ENCODE measurements at places on chromosomes 3 and 15.

GRCh38 chr3:115279939-115280338, 132.9 kb upstream of the ZBTB20 start:
- DNase-seq, result no peak

DNA sequence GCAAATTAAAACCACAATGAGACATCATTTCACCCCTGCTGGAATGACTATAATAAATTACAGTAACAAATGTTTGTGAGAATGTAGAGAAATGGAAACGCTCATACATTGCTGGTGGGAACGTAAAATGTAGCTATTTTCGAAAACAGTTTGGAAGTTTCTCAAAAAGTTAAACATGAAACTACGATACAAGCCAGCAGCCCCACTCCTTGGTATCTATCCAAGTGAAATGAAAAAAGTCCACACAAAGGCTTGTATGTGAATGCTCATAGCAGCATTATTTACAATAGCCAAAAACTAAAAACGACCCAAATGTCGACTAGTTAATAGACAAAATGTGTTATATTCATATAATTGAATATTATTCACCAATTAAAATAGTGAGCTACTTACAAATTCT, 22.9 kb upstream of the CFAP20DC start:
- no peak for DNase-seq

- DNase-seq, result peak; percentile 87
Observed at GRCh38 chr3:45593708-45594601, 596 bp upstream of the LIMD1 start.

DNA sequence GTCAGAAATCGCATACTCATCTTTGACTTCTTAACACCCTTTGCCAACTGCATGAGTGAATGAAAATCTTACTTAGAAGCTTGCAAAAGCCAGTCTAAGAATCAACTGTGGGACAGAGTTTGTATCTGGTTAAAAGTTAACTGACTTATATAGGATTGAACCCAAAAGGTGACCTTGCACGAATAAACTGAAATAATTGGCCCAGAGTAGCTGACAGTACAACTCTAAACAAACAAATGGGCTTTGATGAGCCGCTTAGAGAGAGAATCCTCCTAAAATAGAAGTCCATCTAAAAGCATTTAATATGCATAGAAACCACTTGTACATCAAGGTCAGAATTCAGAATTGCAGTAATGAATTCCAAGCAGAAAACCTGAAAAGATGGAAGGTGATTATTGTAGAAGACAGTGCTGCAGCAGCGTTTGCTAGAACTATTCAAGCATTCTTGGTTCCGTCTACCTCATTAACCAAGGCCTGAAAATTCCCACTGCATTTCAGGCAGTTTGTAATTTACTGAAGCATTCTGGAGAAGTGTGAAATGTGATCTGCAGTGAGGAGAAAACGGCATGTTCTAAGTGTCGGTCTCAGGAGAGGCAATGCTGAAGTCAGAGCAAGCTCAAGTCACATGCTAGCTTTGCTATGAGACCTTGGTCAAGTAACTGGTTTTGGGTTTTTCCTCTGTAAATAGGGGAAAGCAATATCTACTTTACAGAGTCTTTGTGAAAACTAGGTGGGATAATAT, 103.7 kb downstream of the CADPS start:
- no peak for DNase-seq

DNA sequence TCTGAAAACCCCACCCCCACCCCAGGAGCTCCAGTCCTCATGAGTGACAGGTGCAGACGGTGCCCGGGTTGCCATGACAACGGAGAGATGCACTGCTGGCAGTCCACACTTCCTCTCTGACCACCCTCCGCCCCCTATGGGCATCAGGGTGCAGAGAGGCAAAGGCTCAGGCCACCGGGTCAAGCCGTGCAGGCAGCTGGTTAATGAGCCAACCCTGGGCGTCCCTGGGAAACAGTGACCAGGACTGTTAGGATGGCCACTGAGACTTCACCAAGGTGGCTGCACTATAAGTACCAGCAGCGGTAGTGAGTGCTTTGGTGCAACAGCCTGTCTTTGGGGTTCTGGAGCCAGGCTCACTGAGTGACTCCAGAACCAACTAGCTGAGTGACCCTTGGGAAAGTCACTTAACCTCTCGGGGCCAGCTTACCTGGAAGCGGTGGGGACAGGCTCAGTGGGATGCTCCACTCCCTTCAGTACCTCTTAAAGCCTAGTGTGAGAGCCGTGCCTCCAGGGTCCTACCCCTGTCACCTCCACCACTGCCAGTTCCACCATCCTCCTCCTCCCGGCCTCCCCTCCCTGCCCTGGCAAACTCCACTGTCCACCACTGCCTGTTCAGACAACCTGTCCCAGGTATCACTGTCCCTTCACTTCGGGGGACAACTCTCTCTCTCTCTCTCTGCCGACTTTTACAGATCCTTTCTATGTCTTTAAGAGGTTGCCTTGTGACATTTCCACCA, 121.0 kb upstream of the PRR20G start:
- DNase-seq, result no peak

GRCh38 chr15:71282076-71282475, 166.8 kb downstream of the THSD4 start:
- DNase-seq, result no peak

- no peak for DNase-seq
Observed at GRCh38 chr3:23749609-23750008, 56.1 kb upstream of the UBE2E1 start.

GRCh38 chr15:99399618-99400017, 148.3 kb downstream of the LRRC28 start:
- DNase-seq, result no peak

DNA sequence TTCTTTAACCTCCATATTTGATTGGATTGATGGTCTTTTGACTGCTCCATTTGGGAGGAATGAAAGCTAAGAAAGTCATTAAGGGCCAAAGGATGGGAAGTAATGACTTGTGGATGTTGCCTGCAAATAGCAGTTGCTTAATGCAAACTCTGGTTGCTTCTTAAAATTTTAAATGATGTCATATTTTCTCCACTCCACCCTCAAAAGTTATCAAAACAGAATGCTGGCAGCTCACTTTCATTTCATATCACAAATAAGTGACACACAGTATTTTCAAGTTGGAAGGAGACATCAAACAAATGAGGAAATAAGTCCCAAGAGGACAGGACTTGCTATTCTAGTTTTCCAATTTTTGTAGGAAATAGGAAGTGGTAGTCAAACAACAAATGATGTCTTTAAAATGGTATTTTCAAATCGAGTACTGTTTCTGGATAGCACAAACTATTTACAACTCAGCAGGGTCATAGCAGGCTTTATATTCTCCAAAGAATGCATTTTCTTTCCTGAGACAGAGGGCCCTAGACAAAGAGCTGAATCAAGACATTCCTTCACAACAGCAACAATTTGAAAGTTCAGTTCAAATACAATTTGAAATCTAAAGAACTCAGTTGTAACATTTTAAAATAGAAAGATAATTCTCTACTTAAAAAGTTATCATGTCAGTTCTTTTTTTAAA, 165.1 kb upstream of the UBE2E1 start:
- no peak for DNase-seq

All from lower lobe of right lung (tissue), 2 donors.